AG09309 (cell line): ENCODE measurements at places on chromosomes 3 and 15.

DNA sequence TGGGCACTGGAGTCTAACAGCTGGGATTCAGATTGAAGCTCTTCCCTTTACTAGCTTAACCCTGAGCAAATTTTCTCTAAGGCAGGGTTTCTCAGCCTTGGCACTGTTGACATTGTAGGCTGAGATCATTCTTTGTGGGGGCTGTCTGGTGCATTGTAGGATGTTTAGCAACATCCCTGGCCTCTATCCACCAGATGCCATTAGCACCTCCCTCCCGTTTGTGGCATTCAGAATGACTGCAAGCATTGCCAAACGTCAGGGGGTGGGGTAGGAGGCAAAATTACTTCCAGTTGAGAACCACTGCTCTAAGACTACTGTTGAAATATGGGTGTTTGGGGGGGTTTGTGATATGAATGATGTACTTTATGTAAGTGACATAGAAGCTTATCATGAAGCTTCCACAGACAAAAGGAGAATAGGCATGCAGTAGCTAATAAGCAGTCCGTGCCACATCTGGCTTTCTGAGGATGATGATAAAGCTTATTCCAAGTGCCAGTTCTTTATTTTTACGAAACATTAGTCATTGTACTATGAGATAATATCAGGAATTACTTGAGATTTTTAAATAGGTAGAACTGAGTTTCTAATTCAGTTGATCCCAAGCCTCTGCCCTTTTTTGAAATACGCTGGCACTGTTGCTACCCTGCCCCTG, 39.3 kb downstream of the NKIRAS1 start:
- DNase-seq, result peak; percentile 79

DNA sequence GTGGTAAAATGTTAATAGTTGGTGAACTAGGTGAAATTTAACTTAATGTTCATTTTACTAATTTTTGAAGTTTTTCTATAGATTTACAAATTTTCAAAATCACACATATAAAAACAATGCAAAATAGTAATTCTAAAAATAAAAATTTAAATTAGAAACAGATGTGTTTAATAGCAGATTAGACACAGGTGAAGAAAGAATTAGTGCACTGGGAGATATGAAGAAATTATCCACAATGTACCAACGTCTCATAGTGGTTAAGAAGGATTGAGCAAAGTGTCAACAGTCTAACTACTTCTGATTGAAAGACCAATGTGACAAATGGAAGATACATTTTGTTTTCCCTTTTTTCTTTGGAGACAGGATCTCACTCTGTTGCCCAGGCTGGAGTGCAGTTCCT, 26.5 kb downstream of the SPG11 start:
- no peak for DNase-seq

- DNase-seq, result no peak
Measured at GRCh38 chr3:31561891-31562290, 29.2 kb downstream of the STT3B start.

GRCh38 chr3:9864200-9864927, 15.7 kb downstream of the CIDEC start:
- peak; percentile 68 for DNase-seq

GRCh38 chr3:37174532-37175126, at the start of gene LRRFIP2:
Gene LRRFIP2, minus strand, starts transcription at chr3:37174582. Its CDS starts 25,599 bp downstream, at chr3:37148983.
- no peak for DNase-seq

GRCh38 chr3:31249545-31249944, 283.2 kb upstream of the STT3B start:
- DNase-seq, result no peak

DNA sequence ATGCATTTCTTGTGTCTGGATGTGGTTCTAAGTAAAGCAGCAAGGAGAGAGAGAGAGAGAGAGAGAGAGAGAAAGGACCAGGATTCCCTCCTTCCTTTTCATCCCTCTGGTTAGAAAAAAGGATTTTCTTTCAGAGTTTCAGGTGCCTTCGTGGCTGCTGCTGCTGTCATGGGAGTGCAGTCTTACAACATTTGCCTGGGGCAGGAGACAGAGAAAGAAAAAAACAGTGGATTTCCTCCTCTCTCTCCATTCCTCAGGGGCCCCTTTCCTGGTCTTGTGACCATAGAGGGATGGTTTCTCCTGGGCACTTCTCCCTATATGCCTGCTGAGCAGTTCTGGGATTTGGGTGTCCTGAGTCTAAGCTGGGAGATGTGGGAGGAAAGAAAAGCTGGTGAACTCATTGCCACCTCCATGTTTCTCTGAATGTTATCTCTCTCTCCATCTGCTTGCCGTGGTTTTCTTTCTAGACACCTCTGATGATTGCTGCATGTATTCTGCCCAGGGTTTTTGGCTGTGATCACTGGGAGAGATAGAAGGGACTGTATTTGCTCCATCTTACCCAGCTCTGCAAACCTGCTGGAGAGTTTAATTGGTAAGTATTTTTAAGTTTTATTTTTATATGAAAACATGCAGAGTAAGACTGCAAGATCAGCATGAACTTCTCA, 142.4 kb upstream of the RGMA start:
- no peak for DNase-seq

- DNase-seq, result no peak
Measured at GRCh38 chr3:8911781-8912180, 51.5 kb downstream of the RAD18 start.

GRCh38 chr15:47551079-47551478, 166.2 kb upstream of the SEMA6D start:
- no peak for DNase-seq

DNA sequence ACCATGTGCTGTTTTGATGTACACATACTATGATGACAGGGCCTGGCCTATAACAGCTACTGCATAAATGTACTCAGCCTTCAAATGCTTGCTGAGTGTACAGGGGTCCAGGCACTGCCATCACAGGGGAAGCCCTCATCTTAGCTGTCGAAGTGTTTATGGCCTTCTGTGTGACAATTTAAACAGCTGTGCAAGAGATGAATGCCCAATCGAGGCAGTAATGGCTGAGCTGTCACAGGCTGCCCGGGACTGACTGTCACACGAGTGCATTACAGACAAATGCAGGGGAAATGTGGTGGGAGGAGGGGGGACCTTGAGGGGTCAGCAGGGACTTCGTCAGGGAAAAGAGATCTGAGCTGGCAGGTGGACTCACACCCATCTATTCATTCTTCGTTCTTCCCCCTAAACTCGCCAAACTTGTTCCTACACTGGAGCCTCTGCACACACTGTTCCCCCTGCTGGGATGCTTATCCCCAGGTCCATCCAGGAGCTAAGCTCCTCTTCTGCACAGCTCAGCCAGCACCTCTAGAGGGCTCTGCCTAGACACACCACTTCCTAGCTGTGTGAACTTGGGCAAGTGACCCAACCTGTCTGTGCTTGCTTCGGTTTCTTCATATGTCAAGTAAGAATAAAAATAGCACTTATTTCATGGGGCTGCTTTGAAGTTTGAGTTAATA, 156.2 kb upstream of the IQSEC1 start:
- DNase-seq, result no peak

DNA sequence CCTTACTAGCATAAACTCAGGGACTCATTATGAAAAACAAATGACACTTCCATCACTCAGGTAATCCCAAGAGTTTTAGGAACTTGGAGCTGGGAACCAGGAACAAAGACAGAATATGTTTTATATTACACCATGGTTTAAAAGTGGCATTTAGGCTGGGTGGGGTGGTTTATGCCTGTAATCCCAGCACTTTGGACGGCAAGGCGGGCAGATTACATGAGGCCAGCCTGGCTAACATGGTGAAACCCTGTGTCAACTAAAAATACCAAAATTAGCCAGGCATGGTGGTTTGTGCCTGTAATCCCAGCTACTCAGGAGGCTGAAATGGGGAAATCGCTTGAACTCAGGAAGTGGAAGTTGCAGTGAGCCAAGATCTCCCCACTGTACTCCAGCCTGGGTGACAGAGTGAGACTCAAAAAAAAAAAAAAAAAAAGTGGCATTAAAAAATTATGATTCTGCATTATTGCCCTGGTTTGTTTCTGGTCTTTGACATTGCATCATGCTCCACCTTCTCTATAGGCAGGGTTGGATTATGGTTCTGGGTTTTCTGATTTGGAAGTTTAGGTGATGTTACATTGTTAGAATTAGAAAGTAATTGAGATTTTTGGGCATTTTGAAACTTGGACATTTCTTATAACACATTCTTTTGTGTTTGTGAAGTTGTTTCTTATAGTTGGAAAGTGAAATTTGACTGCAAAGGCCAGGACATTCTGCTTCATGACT, 19.0 kb downstream of the SQOR start:
- DNase-seq, result no peak

- DNase-seq, result no peak
Measured at GRCh38 chr3:141929341-141929995, 53.0 kb downstream of the ATP1B3 start.

GRCh38 chr15:101187820-101188636, 63.8 kb downstream of the CHSY1 start:
- DNase-seq, result peak; percentile 94

DNA sequence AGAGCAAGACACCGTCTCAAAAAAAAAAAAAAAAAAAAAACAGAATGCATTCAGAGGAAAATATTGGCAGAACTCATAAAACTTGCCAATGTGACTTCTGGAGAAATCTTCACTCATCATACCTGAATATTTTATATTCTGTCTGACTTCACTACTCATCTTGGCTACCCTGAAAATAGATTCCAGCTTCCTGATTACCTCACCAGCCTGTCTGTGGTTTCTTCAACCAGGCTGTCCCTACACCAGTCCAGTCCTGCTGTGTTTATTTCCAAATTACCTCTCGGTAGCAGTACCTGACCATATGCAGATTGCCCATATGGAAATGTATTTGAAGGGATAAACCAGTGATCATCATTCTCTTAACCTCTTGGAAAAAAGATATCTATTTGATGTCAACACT, 9.3 kb upstream of the P3H2 start:
- no peak for DNase-seq

DNA sequence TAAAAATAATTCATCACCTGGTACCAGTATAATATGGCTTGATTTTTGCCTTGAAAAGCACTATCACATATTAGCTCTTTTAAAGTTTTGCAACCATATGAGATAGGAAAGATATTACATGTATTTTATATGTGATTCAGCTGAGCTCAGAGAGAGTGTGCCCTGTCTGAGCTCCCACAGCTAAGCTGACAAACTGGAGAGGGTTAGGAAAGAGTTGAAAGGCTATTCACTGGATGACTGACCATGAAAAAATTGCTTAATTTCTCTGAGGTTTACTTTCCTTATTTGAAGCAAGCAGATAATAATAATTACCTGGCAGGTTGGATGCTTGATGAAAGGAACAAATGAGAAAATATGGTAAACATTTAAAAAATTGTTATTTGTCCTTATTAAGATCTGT, 97.4 kb upstream of the CCDC80 start:
- DNase-seq, result no peak

DNA sequence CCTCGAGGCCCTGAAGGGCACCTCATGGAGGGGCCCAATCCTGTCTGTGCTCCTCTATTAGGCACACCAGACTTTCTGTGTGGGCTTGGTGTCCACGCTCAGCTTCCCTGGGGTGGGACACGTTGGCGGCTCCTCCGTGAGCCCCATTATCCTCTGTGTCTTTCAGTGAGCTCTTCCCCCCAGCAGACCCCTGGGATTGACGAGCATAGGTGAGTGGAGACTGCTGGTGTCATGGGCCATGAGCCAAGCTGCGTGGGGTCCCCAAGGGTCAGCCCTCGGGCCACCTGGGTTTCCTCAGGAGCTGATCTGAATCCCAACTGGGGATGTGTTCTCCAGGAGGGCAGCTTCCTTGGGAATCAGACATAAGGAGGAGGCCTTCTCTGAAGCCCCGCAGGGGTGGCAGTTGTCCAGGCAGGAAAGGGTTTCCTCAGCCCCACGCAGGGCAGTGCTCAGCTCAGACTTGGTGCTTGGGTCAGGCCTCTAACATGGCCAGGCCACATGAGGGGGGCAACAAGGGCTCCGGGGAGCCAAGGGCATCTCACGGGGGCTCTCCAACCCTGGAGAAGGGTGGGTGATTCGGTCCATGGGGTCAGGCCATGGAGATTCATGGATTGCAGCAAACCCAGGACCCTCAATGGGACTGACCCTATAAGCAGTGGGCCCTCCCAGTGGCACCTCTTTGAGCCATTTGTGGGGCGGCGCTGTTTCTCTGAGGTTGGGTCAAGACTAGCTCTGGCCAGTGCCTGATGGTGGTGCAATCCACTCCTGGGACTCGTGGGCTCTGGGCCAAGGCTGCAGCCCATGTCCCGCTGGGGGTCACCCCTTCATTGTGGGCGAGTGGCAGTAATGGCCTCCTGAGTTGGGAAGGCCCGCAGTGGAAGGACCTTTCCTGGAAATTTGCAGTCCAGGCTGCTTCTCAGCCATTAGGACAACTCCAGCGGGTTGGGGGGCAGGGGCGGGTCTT, 222.5 kb downstream of the SNRPN start:
- DNase-seq, result no peak

DNA sequence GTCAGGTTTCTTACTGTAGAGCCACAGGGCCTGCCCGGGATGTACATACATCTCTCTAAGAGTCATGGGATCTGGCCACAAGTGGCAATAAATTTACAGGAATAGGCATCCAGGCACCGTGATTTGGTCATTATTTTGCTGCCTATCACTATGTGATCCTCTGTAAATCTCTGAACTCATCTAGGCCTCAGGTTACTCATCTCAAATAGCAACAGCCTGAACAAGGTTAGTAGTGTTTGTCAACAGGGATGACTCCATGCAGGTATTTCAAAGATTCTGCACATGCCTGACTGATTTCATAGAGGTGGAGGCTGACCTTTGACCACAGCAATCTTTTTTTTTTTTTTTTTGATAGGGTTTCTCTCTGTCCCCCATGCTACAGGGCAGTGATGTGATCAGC, 88.8 kb upstream of the TBL1XR1 start:
- no peak for DNase-seq

DNA sequence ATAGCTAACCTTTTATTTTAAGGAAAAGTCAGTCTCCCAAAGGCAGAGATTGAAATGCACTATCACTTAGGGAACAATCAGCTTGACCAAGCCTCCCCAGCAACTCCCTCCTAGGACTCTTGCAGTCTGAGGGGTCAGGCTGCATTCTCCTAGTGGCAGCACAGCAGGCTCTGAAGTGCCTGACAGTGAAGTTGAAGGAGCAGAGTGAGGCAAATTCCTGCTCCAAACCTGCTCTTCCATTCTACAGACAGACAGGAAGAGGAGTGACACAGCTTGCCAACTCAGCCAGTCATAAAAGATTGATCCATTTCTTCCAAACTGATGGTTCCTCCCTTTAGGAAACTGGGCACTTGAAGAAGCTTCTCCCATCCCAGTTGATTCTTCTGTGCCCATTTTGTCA, 43.9 kb upstream of the SMAD3 start:
- no peak for DNase-seq
